ENCODE measurements at places on chromosomes 7 and 10.
A peak's percentile ranks its signal among the peaks of the same experiment; 100 is the strongest.

DNA sequence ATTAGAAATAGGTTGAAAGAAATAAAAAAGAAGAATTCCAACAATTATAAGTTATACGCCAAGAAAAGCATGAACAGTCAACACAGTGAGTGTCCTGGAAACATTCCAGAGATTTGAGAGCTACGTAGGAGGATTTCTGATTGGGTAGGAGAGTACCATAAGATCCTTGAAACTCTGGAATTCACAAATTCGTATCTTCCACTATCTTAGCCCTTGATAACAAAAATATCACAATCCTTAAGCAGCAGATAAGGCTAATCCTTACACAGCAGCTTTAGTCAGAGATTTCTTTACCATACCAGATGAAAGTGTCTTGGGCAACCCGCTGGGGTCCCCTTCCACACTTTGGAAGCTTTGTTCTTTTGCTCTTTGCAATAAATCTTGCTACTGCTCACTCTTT lies 8.2 kb downstream of the TPK1 start:
- no peak for DNase-seq

GRCh38 chr7:67019562-67020390 lies 23.1 kb downstream of the TYW1 start:
- DNase-seq: no peak

DNA sequence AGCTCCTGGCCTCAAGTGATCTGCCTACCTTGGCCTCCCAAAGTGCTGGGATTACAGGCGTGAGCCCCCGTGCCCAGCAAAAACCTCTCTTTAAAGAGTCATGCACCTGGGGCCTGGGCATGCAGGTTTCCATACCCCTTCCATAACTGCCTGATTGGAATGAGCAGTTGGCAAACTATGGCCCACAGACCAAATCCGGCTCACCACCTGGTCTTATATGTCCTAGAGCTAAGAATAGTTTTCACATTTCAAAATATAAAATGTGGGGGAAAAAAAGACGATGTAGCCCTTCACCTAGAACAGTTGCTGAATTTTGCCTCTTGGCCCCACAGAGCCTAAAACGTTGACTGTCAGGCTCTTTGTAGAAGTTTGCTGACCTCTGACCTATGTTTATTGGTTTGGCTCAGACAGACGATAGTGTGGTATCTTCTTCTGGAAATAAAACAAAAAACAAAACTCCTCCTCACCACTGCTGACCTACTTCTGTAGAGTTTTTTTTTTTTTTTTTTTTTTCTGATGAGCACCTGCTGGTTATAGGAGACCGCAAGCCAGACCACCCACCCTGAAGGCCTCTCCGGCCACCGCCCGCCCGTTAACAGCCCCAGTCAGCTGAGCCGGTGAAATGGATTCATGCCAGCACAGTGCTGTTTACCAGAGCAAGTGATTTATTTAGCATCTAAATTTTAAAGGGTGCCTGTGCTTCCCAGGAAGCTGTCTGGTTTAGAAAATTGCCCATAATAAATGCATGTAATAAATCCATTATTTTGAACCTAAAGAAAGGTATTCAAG lies 33.5 kb upstream of the SFRP5 start:
- DNase-seq: no peak

DNA sequence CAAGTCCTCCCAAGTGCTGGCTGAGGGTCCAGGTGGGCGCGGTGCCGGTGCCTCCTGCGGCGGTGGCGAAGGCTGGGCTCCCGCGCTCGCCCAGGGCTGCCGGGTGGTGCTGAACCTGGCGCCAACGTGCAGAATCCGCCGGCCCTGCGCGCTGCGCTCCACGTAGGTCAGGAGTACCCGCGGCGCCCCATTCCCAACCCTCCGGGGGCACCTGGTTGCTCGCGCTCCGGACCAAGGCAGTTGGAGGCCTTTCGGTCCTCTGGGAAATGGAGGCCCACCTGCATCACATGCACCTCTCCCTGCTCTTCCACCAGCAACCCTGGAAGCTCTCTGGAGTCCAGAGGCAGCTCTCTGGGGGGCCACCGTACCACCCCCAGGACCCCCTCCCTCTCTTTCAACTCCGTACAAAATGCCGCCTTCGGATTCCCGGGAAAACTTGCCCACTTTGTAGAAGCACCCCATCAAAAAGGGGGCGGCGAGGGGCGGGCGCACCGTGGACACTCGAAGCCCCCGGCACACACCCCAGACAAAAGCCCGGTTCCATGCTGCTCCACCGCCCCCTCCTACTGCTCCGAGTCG lies 745 bp downstream of the SLC16A9 start:
- DNase-seq: peak; percentile 42

GRCh38 chr7:90951986-90952954 lies 312.0 kb upstream of the FZD1 start:
- DNase-seq: no peak

- DNase-seq: no peak
These were observed 83.5 kb downstream of the ST7 start for GRCh38 chr7:117036836-117037235.

GRCh38 chr7:37448011-37448635 lies 541 bp downstream of the ELMO1 start:
- DNase-seq: peak; percentile 36

GRCh38 chr10:11359869-11360268 lies 251.6 kb downstream of the USP6NL start:
- no peak for DNase-seq

DNA sequence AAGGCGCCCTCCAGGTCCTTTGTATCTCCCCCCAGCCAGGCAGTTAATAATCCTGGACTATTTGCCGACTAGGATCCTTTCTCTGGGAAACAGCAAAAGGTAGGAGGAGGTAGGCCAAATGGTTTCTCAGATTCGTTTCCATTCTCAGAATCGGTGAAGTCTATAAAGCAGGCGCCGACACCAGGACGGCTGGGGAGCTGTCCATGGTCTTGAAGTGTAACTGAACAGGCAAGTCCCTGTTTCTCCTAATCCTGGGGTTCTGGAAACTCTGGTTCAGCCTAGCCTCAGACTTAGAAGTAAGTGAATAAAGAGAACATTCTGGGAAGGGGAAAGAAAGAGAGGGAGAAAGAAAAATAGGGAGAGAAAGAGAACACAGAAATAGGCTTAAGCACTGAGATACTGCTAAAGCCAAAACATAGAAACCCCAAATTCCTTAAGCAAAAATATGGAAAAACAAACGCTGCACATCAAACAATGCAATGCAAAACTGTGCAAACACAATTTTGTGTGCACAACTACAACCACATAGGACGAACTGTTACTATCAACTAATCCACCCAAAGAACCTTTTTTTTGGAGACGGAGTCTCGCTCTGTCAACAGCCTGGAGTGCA lies 11.1 kb upstream of the INA start:
- DNase-seq: no peak

DNA sequence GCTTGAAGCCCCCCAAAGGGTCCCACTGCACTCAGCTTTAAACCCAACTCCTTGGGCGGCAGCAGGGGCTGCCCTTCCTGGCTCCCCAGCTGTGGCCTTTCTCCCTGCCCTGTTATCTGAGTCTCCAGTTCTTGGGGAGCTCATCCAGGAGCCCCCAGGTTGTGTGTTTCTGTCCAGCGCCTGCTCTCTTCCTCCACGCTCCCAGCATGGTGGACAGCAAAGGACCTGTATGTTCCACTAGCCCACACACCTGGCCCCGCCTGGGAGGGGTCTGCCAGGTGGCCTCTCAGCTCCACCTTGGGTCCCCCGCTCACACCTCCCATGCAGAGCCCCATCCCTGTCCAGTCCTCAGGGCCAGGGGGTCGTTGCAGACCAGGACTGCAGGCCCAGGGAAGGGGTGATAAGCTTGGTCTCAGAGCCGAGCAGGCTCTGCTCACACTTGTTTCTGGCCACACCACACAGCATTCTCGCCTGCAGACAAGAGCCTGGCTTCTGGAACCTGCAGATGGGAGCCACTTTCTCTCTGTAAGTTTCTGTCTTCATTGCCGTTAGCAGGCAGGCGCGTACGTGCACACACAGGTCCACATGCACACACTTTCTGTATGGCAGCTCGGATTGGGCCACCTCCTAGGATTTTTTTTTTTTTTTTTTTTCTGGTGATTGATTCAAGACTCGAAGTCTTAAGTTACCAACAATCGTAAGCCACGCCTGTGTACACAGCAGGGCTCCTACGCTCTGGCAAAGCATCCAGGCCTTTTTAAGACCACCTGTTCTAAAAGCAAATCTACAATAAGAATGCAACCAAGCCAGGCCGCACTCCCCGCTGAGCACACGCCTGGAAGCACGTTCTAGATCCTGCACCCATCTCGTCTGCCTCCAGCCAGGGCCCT lies 104.6 kb downstream of the CYTH3 start:
- no peak for DNase-seq

- DNase-seq: no peak
These were observed 283.7 kb upstream of the NRP1 start for GRCh38 chr10:33618196-33618595.

GRCh38 chr10:71290331-71290730 lies 28.7 kb upstream of the SLC29A3 start:
- DNase-seq: no peak

GRCh38 chr10:90847436-90847835 lies 10.4 kb downstream of the HTR7 start:
- no peak for DNase-seq

GRCh38 chr10:47062441-47063200 lies 151.4 kb downstream of the PTPN20 start:
- no peak for DNase-seq

- no peak for DNase-seq
These were observed 237.7 kb upstream of the MBL2 start for GRCh38 chr10:53009961-53010907.

GRCh38 chr10:133357285-133358161 lies at the start of gene FUOM:
TSS of gene FUOM (minus strand) at chr10:133358019. CDS start at chr10:133358007, 12 bp downstream.
- DNase-seq: peak; percentile 98

GRCh38 chr10:126290232-126290631 lies 98.0 kb downstream of the ADAM12 start:
- no peak for DNase-seq

GRCh38 chr7:100566018-100566531 lies 7.6 kb downstream of the SAP25 start:
- no peak for DNase-seq

- DNase-seq: no peak
These were observed 95.3 kb upstream of the MAGI2 start for GRCh38 chr7:79548727-79549126.

GRCh38 chr7:127708201-127708600 lies 56.2 kb downstream of the SND1 start:
- no peak for DNase-seq
